ENCODE measurements at places on chromosomes 6 and 20. TPM values are rescaled to one million over a fixed set of nuclear protein-coding genes. Genes with fewer than 3 reads are reported as not detected.
A peak's percentile ranks its signal among the peaks of the same experiment; 100 is the strongest.

DNA sequence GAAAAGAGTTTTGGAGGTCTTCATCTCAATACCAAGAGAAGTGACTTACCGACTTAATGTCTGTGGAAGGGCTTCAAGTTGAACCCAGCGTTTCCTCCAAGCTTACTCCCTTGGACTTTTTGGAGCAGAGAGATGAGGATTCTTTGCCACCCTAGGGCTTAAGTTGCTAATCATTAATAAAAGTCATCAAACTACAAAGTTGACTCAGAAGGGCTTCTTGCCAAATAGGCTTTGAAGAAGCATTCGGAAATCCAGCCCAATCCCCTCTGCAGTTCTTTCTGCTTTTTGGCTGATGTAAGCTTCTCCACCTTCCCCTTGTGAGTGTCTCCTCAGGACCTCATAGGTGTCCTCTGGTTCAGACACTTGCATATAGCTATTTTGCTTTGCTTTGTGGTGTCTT, at the start of gene SLC17A3:
Gene SLC17A3, minus strand, starts transcription at position 126 of the 400 bp plus-strand sequence. CDS start 5,856 bp downstream, outside the sequence.
- no peak within 1 kb of the TSS for H3K27ac ChIP-seq
- no peaks in the 10 kb centered on the region for H3K27me3 ChIP-seq
- no peaks in the 10 kb centered on the region for H3K4me1 ChIP-seq
- no peak within 1 kb of the TSS for H3K4me3 ChIP-seq
- no peaks in the 10 kb centered on the region for H3K36me3 ChIP-seq

- H3K4me3 ChIP-seq, result peak overlapping the region; percentile 86
- DNase-seq, result no peak
- H3K27me3 ChIP-seq, result no peaks in the 10 kb centered on the region
- H3K4me1 ChIP-seq, result peaks cover 33% of the 10 kb centered on the region
Observed at GRCh38 chr6:42748203-42748898, 2.4 kb upstream of the TBCC start.

- H3K36me3 ChIP-seq, result no peaks in the 10 kb centered on the region
- H3K27ac ChIP-seq, result no peak overlapping the region
- no peak for DNase-seq
Observed at GRCh38 chr6:18055714-18056382, 66.6 kb downstream of the NHLRC1 start.

The LINC00237 gene
- not detected for total RNA-seq

- no peak overlapping the region for H3K4me3 ChIP-seq
- no peak for DNase-seq
- no peaks in the 10 kb centered on the region for H3K27me3 ChIP-seq
Observed at GRCh38 chr6:169618526-169619490, 83.0 kb downstream of the WDR27 start.

The TREM1 gene
- 3.5 TPM for total RNA-seq

DNA sequence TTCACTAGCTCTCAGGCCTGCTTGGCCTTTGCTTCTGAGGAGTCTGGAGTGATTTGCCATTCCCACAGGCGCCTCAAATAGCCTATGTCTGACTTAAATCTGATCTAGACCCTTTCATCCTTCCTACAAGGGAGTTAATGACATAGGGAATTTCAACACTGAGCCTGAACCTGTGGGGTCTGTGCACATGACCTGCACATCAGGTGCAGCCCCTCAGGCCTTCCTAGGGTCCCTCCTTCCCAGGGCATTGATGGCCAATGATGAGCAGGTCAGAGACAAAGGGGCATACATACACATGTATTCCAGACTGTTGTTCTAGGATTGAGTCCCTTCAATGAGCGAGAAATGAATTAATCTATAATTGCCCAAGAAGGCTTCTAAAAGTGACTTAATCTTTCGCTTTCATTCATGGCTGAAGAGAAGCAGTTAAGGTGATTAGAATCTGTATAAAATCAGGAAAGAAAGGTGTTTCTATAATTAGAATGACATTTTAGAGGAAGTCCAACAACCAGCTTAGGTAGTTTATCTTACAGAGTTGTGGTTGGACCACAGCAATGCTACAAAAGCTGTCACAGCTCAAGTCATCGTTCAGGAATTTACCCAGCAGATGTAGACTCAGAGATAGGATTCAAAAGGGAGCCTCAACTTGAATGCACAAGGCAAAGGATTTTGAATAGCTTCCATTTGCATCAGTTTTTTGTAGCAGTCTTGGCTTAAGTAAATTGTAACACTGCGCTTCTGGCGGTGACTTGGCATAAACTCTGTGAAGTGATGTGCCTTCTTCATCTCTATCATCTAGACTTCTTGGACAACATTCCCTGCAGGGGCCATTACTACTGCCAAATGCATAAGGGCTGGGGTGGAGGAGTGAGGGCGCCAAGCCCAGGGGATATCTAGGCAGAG, 27.0 kb upstream of the TBC1D7 start:
- no peaks in the 10 kb centered on the region for H3K4me1 ChIP-seq
- no peak overlapping the region for H3K4me3 ChIP-seq
- no peaks in the 10 kb centered on the region for H3K36me3 ChIP-seq

The RAB44 gene
- not detected for total RNA-seq

GRCh38 chr6:39893286-39893685, 41.0 kb downstream of the MOCS1 start:
- no peaks in the 10 kb centered on the region for H3K27me3 ChIP-seq
- peaks cover 5% of the 10 kb centered on the region for H3K36me3 ChIP-seq

DNA sequence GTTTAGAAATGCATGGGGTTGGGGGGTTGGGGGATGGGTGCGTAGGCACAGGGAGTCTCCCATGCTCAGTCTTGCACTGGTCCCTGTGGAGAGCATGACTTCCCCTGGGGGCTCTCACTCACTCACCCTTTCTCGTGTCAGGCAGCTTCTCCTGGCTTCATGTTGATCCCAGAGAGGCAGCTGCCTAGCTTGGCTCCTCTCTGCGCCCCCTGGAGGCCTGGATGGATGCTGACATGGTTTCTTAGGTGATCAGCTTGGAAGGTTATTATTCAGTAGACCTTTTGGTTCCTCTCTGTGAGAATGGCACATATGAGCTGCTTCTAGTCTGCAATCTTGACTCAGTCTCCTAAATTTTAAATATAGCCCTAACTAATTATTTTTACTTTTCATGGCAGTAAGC, 109.3 kb upstream of the FAM83B start:
- H3K36me3 ChIP-seq, result no peaks in the 10 kb centered on the region
- no peak overlapping the region for H3K4me3 ChIP-seq
- H3K27ac ChIP-seq, result no peak overlapping the region
- H3K4me1 ChIP-seq, result no peaks in the 10 kb centered on the region

DNA sequence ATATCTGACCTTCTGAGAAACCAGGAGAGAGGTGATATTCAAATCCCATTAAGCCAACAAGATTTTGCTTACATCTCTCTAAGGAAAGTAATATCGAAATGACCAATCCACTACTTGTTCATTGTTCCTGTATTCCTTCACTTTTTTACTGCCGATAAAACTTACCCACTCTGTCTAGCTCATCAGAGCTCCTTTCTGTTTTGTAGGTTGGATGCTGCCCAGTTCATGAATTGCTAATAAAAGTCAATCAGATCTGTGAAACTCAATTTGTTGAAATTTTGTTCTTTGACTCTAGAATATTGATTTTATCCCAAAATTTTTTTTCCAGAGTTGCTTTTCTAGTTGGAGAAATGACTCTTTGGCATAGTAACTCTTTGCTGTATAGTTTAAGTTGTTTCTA, 148.9 kb upstream of the INSM1 start:
- H3K4me3 ChIP-seq, result no peak overlapping the region
- no peaks in the 10 kb centered on the region for H3K4me1 ChIP-seq
- H3K27ac ChIP-seq, result no peak overlapping the region
- no peak for DNase-seq
- no peaks in the 10 kb centered on the region for H3K27me3 ChIP-seq
- no peaks in the 10 kb centered on the region for H3K36me3 ChIP-seq

The HAO1 gene
- total RNA-seq, result not detected

GRCh38 chr20:63873477-63873971, 8.5 kb downstream of the TPD52L2 start:
- no peaks in the 10 kb centered on the region for H3K4me1 ChIP-seq
- peak overlapping the region; percentile 61 for H3K27ac ChIP-seq
- no peaks in the 10 kb centered on the region for H3K27me3 ChIP-seq
- peaks cover 51% of the 10 kb centered on the region for H3K36me3 ChIP-seq
- no peak overlapping the region for H3K4me3 ChIP-seq
- DNase-seq, result peak; percentile 82

- H3K27ac ChIP-seq, result no peak overlapping the region
- H3K4me1 ChIP-seq, result peaks cover 9% of the 10 kb centered on the region
- DNase-seq, result no peak
- no peak overlapping the region for H3K4me3 ChIP-seq
Observed at GRCh38 chr6:108733706-108734265, 114.4 kb upstream of the ARMC2 start.

GRCh38 chr6:72987301-72987700, 238.0 kb downstream of the KHDC1L start:
- no peak overlapping the region for H3K27ac ChIP-seq
- no peak for DNase-seq
- H3K4me3 ChIP-seq, result no peak overlapping the region
- no peaks in the 10 kb centered on the region for H3K36me3 ChIP-seq
- no peaks in the 10 kb centered on the region for H3K4me1 ChIP-seq

DNA sequence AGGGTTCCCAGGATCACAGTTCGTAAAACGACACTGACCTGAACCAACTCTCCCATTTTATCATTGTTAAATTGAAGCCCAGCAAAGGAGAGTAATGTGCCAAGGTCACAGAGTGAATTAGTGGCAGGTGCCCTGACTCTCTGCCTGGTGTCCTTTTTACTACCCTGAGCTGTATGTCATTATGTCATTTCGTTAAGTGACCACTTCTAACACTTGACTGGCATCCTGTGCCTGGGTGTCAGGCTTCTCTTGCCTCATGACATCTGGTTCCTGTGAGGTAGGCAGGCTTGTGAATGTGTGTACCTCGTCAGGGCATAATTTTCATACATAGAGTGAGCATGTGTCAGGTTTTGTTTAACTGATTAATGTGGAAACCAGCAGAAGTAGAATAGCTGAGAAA, 48.6 kb downstream of the RALY start:
- DNase-seq, result no peak
- H3K36me3 ChIP-seq, result no peaks in the 10 kb centered on the region
- no peaks in the 10 kb centered on the region for H3K27me3 ChIP-seq
- peaks cover 58% of the 10 kb centered on the region for H3K4me1 ChIP-seq

DNA sequence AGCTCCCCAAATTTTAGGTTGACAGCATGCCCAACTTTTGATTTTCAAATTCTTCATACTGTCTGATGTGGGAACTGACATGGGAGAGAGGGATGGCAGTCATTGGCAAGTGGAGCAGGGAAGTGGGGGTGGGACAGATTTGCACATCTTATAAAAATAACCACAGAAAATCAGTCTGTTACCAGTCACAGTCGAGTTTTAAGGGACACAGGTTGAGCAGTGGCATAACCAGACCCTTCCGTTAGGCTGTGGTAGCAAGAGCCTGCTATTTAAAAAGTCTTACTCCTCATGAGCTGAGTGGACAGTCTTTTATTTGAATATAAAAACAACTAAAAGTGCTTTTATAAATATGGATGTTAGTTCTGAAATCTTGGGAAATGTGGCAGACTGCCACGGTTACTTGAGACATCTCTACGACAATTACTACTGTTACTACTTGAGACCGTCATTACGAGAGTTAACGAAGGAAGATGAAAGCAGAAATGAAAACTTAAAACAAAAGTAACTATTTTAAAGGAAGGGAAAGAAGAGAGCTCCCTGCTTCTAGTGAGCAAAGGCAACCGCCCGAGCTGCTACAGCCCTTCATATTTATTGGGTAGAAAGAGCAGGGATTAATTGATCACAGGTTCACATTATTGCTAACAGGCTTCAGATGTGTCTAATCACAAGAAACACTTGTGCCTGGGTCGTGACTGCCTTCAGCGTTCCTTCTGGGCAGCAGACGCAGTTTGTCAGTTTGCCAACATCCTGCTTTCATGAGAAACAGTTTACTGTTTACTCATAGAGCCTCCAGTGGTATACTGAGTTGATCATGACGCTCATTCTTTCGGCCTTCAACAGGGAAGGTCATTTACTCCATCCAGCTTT, 71.3 kb downstream of the EFHC1 start:
- no peaks in the 10 kb centered on the region for H3K36me3 ChIP-seq
- no peak for DNase-seq
- no peaks in the 10 kb centered on the region for H3K27me3 ChIP-seq
- no peaks in the 10 kb centered on the region for H3K4me1 ChIP-seq

The ZFP57 gene
- not detected for total RNA-seq

DNA sequence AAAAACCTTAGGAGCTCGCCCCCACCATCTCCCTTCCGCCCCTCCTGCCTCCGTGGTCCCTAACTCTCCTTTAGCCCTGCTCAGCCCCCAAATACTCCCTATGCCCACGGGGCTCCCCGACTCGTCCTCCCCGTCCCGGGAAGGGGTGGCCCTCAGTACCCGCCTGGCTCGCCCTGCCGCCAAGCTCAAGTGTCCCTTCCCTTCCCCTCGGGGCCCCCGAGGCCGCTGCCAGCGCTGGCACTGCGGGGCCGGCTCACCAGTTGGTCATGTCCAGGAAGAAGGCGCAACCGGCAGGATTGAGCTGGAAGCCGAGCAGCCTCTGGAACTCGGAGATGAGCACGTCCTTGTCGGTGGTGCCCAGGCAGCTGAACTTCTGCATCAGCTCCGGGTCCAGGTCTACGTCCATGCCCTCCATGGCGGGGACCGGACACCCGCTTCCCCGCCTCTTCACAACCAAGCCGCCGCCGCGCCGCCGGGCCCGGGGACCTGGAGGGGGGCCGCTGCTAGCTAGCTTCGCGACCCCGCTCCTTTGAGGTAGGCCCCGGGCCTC, 303 bp downstream of the ILRUN start:
- no peak for DNase-seq
- peak overlapping the region; percentile 98 for H3K4me3 ChIP-seq
- no peaks in the 10 kb centered on the region for H3K36me3 ChIP-seq
- H3K4me1 ChIP-seq, result peaks cover 25% of the 10 kb centered on the region

DNA sequence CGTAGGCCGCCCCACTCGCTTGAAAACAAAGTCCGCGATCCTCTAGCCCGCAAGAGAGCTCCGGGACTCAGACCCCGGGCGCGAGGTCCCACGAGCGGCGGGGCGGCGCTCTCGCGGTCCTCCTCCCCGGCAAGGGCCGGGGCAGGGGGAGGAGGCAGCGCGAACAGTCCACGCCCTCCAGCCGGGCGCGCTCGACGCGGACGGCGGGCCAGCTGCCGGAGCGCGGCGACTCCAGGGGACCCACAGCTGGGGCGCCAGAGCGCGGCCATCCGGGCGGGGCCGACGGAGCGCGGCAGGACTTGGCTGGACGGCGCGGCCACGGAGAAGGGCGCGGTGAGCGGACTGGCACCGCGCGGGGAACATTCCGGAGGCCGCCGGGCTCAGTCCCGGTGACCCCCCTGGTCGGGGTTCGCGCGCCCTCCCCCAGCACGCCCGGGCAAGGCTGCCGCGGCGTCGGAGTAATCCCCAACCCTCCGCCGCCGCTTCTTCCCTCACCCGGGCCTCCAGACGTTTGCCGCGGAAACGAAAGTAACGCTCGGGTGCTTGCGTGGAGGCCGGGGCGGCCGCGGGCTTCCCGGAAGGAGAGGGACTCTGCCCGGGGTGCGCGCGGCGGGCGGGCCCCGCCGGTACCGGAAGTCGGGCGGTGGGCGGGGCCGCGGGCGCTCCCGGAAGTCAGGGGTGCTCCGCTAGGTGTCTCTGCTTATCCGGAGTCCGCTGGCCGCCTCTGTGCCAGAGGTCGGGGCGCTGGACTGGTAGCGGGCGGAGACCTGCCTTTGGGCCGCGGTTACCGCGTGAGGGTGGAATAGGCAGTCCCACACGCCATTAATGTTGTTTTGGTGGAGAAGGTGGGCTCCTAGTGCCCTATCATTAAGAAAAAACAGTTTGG, at the start of gene RIPK1:
Gene RIPK1, plus strand, starts transcription at position 166 of the 886 bp plus-strand sequence. CDS start 8,330 bp downstream, outside the sequence.
- no peaks in the 10 kb centered on the region for H3K36me3 ChIP-seq
- peak within 1 kb of the TSS; percentile 98 for H3K27ac ChIP-seq
- peaks cover 44% of the 10 kb centered on the region for H3K4me1 ChIP-seq
- H3K4me3 ChIP-seq, result peak within 1 kb of the TSS; percentile 72
